Activated naive CD4-positive, alpha-beta T cell treated with anti-CD3 and anti-CD28 coated beads, Interleukin-2, amount 50 U/mL, for 16 hours (primary cell): ENCODE measurements at places on chromosomes 16 and 17.
A peak's percentile ranks its signal among the peaks of the same experiment; 100 is the strongest.

DNA sequence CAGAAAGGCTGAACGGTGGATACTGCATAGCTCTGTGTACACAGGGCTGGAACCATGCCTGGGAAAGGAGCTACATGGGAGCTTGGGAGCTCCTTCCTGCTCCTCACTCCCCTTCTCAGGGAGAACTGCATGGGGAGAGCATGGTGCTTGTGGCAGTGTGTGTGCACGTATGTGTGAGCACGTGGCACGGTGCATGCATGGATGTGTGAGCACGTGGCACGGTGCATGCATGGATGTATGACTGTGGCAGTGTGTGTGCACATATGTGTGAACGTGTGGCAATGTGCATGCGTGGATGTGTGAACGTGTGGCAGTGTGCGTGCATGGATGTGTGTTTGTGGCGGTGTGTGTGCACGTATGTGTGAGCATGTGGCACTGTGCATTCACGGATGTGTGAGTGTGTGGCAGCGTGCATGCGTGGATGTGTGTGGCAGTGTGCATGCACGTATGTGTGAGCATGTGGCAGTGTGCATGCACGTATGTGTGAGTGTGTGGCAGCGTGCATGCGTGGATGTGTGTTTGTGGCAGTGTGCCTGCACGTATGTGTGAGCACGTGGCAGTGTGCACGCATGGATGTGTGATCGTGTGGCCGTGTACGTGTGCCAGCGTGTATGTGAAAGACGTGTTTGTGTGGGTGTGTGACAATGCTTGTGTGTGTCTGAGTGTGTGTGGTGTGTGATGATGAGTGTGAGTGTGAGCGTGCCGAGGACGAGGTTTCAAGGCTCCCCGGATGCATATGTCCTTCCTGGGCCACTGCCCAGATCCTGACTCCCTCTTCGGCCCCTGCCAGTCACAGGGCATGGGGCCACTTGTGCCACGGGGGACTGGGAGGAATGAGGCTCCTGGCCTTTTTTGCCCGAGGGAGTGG lies 52.4 kb upstream of the JPH3 start:
- DNase-seq = no peak

- DNase-seq = no peak
Observed at GRCh38 chr17:57273490-57273889, 17.2 kb downstream of the MSI2 start.

DNA sequence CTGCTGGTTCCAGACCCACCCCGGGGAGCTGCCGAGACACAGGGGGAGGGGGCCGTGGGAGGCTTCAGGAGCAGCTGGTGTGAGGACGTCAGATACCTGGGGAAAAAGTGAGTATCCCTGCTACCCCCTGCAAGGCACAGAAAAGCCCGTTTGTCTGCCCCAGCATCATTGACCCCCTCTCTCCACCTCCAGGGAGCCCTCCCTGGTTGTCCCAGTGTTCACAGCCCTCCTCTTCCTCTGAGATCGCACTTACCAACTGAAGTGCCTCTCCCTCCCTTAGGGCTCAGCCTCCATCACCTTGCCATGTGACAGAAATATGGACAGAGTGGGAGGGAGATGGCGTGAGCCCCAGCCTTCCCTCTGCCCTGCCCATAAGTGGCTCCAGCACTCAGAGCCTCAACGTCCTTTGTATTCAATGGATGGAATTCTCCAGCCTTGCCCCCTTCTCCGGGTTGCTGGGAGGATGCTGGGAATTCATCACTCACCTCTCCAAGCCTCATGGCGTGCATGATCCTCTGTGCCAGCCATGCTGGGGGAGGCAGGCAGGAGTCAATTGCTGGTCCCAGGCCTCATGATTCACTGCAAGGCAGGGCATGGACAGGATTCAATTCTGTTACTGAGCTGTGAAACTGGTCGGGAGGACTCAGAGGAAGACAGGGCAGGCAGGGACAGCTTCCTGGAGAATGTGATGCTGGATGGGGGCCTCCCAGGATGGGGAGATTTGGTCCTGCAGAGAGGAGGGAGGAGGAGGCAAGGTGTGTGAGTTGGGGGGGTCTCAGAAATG lies 14.6 kb downstream of the SPNS3 start:
- DNase-seq = no peak

DNA sequence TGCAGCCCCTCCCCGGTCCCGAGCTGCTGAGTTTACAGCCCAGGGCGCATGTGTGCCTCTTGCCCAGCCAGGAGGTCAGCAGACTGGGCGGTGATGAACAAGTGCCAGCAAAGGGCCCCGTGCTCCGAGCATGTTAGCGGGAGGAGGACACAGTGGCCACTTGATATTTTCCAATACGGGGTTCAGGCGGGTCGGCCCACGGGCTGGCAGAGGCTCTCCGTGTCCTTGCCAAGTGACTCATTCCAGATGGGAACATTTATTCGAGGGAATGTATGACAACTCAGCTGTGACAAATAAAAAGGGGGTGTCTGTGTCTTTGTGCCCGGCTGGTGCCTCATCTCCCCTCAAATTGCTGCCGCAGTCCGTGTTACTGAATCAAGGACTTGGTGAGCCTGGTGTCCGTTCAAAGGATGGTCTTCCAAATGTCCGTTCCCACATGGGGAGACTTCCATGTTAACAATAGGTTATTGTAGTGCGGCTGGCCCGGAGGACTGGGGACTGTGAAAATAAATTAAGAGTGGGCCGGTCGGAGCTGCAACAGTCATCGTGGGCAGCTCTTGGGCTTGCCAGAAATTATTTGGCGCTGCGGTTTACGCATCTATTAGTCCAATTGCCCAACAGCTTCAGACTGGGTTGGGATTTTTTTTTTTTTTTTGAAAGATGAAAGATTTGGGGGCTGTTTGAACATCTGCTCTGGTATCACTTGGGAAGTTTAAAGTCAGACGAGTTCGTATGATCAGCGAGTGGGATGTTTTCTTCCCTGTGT lies 174.0 kb upstream of the CIBAR2 start:
- no peak for DNase-seq

DNA sequence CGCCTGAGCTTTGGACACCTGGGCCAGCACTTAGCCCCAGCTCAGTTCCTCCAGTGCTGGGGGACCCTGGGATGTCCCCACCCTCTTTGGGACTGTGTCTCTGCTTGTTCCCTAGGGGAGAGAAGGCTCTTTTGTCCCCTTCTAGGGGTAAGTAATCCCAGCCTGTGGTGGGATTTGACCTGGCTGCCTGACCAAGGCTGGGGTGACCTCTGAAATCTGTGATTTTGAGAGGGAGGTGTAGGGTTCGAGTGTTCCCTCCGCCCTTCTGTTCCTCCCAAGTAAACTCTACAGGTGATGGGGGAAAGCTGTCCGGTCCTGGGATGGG lies 593 bp downstream of the TMEM92 start:
- no peak for DNase-seq

DNA sequence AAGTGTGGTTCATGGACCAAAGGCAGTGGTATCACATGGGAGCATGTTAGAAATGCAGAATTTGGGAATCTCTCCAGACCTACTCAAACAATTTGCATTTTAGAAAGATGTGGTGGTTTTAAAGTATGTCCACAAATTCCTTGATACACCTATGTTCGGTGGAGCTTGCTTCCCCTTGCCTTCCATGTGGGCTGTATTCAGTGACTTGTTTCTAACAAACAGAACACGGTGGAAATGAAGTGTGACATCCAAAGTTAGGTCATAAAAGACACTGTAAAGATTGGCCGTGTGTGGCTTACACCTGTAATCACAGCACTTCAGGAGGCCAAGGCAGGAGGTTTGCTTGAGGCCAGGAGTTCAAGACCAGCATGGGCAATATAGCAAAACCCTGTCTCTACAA lies 16.7 kb downstream of the COQ7 start:
- no peak for DNase-seq

- no peak for DNase-seq
Observed at GRCh38 chr16:48970216-48970615, 311.4 kb downstream of the CBLN1 start.

- DNase-seq = no peak
Observed at GRCh38 chr17:76734080-76734840, 2.9 kb downstream of the SRSF2 start.

GRCh38 chr16:23999663-24000062 lies 163.9 kb downstream of the PRKCB start:
- peak; percentile 41 for DNase-seq

DNA sequence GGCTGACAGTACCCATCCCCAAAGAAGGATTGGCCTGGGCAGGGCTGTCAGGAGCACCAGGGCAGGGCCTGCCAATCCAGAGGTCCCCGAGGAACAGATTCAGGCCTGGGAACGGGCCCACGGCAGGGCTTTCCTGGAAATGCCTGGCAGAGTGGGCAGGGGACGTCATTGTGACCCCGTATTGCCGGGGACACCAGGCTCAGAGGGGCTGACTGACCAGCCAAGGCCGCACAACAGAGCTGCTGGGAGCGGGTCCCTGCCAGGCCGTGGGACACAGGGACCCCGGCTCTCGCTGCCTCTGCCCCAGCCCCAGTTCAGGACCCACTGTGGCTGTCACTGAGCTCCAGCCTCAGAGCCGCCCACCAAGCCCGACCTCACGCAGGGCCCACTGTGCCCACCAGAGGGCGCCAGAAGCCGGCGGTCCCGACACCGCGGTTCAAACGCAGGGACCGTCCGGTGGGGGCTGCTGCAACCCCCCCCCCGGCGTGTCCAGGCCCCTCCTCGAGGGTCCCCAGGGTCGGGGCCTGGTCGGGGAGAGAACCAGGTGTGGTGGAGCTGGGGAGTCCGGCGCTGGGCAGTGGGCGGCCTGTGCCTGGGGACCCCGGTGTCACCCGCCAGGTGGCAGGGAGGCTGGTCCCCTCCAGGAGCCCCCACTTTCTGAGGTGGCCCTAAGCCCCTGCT lies 15.2 kb upstream of the SSTR5 start:
- DNase-seq = peak; percentile 75

GRCh38 chr17:29617481-29618271 lies 5.0 kb downstream of the CORO6 start:
- DNase-seq = peak; percentile 90

DNA sequence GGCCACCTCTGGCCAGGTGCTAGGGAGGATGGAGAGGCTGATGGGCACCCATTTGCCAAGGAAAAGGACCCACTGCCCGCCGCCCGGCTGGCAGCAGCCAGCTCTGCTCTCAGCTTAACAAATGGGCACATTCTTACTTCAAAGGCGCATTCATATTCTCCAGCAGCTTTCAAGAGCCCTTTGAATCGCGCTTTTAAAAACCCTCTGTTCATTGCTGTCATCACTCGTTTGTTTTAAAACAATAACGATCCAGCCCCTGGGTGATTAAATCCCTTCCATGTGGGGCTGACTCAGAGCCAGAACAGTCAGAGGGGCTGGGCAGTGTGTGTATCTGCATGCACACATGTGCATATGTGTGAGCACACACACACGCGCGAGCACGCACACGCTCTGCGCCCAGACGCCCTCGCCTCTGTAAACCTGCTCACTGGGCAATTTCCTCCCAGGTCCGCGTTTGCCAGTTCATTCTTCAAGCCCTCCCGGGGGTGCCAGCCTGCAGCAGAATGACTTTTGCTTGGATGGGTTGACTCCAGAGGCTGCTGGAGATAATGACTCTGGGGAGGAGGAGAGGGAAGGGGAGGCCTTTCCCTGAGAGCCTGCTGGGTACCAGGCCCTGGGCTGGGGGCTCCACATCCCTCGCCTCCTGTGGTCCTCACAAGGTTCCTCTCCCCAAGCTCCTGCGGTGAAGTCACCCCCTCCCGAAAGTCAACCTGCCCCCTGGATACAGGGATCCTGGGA lies 133.1 kb downstream of the SDK2 start:
- DNase-seq = no peak

- no peak for DNase-seq
Observed at GRCh38 chr17:1548032-1548431, 14.6 kb downstream of the PITPNA start.

DNA sequence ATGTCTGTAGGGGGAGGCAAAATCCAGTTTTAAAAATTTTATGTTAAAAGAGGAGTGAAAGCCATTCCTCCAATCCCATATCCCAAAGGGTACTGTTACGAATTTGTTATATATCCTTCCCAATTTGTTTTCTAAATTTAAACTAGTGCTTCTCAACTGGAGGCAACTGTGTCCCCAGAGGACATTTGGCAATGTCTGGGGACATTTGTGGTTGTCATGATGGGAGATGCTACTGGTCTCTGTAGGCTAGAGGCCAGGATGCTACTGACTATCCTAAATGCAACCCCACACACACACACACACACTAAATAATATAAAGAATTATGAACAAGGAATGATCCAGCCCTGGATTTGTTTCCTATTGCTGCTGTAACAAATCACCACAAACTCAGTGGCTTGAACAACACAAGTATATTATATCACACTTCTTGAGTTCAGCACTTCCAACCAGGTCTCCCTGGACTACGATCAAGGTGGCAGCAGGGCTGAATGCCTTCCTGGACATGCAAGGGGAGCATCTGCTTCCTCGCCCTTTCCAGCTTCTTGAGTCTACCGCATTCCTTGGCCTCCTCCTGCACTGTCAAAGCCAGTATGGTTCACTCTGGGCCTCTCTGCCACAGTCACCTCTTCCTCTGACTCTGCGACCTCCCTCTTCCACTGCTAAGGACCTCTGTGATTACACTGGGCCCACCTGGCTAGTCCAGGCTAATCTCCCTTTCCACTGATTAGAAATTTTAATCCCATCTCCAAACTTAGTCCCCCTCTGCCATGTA lies 30.1 kb downstream of the ARHGAP17 start:
- no peak for DNase-seq

DNA sequence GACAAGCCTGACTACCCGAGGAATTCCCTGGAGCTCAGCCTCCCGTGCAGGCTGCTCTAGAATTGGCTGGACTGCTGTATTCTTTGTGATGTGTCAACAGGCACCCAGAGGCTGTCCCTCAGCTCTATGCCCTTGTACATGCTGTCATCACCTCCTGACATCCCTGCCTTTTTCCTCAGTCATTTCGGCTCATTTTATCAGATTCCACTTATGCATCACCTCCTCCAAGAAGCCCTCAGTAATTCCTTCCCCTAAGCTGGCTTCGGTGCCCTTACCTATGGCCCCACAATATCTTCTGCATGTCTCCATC lies 126.4 kb downstream of the DYNLRB2 start:
- no peak for DNase-seq

- DNase-seq = no peak
Observed at GRCh38 chr17:31274252-31274651, 22.8 kb downstream of the OMG start.

GRCh38 chr17:38568274-38568673 lies 37.5 kb downstream of the SRCIN1 start:
- DNase-seq = no peak

- no peak for DNase-seq
Observed at GRCh38 chr16:74743668-74744299, 30.8 kb downstream of the FA2H start.

- DNase-seq = no peak
Observed at GRCh38 chr16:89693289-89693731, 6.8 kb downstream of the CDK10 start.

DNA sequence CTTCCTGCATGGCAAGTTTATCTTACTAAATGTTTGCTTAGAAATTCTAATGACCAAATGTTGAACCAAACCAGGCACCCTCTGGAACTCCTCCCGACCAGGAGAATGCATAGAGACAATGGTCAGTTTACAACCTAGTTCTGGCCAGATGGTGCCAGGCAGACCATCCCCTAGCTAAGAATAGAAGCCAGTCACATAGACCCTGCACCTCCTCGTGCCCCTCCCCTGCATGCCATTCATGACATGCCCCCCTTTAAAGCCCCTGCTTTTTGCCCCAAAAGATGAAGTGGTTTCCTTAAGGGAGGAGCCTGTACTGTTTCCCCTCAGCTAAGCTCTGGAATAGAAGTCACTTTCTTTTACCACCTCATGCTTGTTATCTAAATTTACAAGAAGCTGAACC lies 6.6 kb upstream of the CPHXL start:
- no peak for DNase-seq

- DNase-seq = no peak
Observed at GRCh38 chr16:2026461-2027023, at the start of gene NHERF2. TSS of gene NHERF2 (plus strand) at chr16:2026902. CDS start at chr16:2027006, 104 bp downstream.
